Left renal cortex interstitium (tissue), 4 donors: ENCODE measurements at places on chromosomes 3 and 15.

GRCh38 chr3:53457068-53457467 is 37.3 kb upstream of the CACNA1D start:
- DNase-seq, result no peak

DNA sequence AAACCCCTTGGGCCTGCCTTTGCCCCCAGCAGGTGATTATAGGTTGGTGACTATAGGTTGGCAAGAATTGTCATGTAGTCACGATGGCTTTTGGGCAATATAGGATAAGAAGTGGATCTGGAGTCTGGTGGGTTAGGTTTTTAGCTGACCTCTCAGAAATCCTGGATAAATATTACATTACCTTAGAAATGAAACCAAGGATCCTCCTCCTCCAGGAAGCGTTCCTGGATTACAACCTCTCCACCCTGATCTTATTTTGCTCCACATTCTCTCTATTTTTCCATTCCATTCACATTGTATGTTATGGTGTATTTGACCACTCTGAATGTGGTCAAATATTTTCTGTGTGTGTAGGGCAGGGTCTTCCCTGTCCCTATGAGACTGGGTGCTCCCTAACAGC is 82.3 kb downstream of the SEMA5B start:
- DNase-seq, result no peak

DNA sequence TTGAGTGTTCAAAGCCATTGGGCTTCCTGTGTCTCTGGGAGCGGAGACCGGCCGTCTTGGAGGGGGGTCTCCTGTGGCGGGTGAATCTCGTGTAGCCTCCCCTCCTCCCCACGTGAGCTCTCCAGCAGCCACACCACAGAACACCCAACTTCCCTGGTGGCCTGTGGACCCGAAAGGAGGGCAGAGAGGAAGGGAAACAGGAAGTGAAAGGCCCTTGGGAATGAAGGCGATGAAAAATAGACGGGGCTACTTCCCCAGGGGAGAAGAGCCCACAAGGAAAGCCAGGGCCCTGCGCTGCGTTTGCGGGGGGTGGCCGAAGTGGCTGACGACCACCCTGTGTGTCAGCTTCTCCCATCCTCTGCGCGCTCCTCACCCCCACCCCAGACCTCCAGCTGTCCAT is 5.4 kb downstream of the ANKRD63 start:
- no peak for DNase-seq

GRCh38 chr15:54515664-54516582 is 537.7 kb downstream of the UNC13C start:
- DNase-seq, result no peak

DNA sequence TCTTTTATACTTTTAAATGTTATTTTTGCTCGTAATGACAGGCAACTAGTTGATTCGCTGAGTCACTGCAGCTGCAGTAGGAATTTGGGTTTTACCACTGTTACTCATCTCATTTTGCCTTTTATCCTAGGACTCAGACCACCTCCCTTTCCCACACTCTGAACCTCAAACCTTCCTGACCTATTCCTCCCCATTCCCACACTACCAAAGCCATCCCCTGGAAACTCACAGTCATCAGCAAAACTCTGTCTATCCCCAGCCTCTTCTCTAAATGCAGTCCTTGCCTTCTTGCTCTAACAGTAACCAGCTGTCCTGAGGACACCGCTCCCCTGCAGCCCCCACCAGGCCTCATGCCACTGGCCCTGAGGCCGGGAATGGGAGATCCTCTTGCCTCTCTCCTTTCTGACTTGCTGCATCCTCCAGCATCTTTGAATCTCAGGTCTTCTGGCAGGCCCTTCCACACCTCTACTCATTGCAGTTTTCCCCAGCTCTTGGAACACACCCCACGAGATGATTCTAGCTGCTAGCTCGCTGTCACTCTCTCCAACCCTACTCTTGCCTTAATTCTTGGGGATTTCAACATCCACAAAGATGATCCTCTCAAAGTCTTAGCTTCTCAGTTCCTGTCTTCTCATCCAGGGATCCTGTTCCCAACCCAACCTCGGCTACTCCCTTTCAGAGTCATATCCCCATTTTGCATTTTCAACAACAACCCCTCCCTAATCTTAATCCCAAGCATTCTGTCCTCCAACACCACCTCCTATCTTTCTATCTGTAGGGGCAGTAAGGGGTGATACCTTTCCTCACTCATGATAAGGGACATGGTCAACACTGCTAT is 55.9 kb upstream of the C3orf80 start:
- DNase-seq, result no peak

DNA sequence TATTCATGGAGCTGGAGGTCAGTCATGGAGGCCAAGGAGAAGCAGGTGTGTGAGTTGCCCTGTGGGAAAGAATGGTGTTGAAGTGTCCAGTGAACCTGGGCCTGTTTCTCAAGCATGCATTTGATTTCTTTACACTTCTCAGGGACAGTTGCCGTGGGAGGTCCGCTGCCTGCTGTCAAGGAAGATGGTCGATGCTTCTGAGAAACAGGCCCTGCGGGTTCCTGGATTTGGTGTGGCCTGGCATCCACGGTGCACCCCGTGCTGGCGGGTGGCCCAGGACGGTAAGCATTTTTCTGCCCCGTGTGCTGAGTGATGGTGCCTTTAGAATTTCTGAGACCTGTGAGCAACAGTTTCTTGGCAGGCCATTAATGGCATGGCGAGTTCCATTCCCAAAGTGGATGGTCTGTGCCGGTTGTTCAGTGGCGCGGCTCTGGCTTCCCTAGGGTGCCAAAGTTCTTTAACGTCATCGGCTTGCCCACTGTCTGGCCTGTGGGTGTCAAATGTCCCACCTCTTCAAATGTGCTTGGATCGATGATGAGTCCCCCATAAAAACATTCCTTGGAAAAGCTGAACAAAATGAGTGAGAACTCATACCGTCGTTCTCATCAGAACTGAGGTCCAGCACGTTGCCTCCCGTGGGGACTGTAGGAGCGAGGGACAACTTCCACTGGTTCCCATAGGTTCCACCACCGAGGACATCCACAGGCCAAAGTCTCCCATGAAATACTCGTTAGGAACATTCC is 107.2 kb downstream of the SNRPN start:
- DNase-seq, result no peak

GRCh38 chr15:72826611-72827010 is 43.1 kb upstream of the ADPGK start:
- no peak for DNase-seq

GRCh38 chr3:165852191-165852590 is 15.0 kb upstream of the BCHE start:
- DNase-seq, result no peak

DNA sequence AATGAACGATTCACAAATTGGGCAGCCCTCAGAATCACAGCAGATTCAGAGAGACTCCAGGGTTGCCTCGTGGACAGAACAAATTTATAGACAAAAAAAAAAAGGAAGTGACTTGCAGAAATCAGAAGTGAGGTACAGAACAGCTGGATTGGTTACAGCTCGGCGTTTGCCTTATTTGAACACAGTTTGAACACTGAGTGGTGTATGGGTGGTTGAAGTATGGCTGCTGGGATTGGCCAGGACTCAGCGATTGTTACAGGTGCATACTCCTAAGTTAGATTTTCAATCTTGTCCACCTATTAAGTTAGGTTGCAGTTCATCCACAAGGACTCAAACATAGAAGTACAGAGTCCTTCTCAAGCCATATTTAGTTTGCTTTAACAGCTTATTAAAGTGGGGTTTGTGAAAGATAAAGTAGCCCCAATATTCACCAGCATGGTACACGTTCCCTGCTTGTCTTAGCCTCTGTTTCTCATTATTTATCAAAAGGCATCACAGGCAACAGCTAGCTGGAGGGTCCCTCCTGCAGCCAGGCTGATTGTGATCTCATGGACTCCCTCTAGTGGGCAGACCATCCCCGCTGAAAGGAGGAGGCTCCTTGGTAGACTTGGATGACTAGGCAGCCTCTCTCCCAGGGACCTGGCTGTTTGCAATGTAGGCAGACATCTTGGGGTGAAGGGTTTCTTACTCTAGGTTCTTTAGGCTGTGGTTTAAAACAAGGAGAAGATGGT is 17.6 kb upstream of the ALDH1L1 start:
- DNase-seq, result no peak

DNA sequence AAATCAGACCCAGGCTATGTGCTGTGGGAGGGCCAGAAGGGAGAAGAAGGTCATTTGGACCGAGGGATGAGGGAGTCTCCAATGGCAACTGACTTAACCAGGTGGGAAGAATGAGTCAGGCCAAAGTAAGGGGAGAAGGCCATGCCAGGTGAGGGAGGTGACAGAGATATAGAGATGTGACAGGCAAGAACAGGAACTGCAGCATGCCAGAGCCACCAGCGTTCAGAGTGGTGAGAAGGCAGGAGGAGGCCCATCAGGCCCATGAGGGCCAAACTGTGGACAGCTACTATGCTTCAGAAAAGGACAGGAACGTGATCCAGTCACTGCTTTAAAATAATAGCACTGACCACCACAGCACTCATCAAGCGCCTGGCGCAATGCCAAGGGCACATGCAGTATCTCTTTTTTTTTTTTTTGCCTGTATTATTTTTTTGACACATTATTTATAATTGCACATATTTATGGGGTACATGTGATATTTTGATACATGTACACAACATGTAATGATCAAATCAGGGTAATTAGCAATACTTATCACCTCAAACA is 154.3 kb upstream of the IGF1R start:
- DNase-seq, result no peak
